Suppressor macrophage treated with lipopolysaccharide for 4 hours (primary cell): ENCODE measurements at places on chromosomes 16 and 17.

- DNase-seq = no peak
These were observed 54.2 kb downstream of the RTN4RL1 start for GRCh38 chr17:1970843-1971384.

DNA sequence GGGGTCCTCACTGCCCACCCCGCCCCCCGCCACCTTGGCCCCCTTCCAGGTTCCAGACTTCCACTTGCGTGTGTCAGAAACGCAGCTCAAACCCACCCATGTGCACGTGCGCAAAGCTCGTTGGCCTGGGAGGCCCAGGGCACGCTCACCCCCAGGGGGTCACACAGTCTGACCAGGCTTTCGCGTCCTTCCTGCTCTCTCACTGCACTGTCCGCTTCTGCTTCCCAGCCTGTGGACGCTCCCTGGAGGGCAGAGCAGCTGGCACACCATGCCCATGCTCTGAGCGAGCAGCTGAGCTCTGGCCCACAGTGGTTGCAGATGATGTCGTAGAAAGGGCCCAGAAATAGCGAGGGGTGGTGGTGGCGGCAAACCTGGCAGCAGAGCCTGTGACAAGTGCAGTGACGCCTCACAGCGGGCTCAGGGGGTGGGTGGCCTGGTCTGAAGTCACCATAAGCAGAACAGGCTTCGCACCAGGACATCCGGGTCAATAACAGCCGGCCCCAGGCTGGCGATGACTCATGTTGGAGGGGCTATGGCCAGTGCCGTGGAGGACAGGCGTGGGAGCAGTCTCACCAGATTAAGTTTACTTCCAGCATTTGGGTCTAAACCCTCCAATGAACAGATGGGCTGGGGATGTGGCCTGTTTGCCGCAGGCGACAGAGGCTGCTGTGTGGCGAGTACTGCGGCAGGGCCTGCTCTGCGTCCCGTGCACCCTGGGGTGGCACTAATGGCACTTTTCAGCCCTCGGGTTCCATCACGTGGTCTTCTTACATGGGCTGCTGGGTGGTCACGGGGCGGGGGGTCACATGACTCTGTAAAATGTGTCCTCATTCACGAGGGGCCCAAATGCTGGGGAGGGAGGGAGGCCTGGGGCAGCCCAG lies 49.0 kb downstream of the NT5M start:
- DNase-seq = no peak

DNA sequence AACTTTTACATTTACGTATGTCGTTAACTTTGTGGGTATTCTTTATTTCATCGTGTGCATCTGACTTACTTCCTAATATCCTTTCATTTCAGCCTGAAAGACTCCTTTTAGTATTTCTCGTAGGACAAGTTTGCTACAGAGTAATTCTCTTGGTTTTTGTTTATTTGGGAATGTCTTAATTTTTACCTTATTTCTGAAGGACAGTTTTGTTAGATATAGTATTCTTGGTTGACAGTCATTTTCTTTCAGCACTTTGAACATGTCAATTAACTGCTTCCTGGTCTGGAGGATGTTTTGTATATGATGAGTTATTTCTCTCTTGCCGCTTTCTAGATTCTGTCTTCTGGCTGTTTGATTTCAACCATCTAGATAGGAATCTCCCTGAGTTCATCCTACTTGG lies 109.2 kb upstream of the NACA2 start:
- no peak for DNase-seq

DNA sequence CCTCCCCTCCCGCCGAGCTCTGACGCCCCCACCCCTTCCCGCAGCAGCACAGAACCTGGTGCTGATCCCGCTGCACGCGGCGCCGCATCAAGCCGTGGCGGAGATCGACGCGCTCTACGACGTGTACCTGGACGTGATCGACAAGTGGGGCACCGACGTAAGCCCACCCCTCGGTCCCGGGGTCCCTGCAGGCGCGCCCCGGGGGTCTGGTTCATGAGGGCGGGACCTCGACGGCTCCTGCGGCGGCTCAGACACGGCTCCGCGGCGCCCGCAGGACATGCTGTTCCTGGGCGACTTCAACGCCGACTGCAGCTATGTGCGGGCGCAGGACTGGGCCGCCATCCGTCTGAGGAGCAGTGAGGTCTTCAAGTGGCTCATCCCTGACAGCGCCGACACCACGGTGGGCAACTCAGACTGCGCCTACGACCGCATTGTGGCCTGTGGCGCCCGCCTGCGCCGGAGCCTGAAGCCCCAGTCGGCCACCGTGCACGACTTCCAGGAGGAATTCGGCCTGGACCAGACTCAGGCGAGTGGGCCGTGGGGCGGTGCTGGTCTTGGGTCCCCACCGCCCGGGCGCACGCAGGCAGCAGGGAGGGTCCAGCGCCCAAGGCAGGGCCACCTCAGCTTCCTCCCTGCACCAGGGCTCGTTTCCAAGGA lies 1.4 kb downstream of the DNASE1L2 start:
- no peak for DNase-seq

DNA sequence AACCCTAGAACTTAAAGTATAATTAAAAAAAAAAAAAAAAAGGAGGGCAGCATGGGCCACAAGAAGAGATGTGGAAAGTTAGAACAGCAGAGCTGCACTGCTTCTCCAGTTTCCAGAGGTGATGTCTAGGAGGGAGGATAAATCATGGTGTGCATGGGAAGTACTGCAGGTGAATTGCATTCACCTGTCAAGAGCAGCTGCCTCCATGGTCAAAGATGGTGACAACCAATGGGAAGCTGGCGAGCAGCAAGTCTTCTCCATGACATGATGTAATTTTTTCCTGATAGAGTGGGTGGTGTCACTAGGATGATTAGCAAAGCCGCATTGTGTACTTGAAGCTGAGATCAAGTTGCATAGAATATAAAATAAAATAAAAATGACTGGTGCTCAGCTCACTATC lies 95.6 kb upstream of the HS3ST4 start:
- DNase-seq = no peak

- DNase-seq = no peak
These were observed 14.4 kb upstream of the METRNL start for GRCh38 chr17:83064732-83065659.

GRCh38 chr16:49282690-49283375 lies 1.2 kb upstream of the CBLN1 start:
- DNase-seq = no peak

DNA sequence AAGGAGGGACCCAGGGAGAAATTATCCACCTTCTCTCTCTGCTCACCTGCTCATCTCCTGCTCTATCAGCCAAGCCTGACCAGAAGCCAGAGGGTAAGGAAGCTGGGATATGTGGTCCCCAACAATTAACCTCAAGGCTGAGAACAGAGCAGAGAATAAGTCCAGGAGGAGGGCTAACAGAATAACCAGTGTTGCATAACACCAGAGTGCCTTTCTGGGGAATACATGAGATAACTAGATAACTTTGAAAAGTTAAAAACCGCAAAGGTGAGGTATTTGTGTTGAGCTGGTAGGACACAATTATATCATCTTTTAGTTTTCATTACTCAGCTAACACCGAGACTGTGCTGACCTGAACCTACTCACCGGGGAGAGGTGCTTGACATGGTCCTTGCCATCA lies 180.8 kb downstream of the SALL1 start:
- DNase-seq = no peak

DNA sequence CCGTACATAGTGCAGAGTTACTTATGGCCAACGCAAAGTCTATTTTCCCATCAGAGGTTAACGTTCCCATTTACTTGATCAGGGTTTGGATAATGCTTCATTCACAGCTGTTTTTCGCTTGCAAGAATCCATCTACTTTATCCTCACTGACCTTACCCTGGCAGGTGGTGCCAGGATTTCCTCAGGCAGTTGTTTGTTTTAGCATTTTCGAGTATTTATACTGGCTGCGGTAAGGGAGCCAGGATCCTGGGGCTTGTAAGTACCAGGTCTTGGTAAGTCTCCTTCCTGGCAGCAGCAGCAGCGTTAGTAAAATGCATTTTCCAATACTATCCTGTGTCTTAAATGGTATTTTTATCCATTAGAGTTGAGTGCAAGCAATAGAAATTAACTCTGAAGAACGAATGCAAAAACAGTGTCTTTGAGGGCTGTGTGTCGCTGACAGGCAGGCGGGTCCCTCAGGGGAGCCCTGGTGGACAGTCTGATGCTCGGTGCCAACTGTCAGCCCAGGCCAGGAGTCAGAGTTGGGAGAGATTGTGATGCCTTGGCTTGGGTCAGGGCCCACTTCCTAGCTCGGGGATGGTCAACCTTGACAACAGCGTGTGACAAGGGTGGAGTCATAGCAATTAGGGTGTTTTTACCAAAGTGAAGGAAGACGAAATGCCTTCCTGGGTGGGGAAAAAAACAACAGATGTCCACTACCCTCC lies 92.4 kb upstream of the HSBP1 start:
- no peak for DNase-seq

GRCh38 chr16:8889893-8890548 lies 7.9 kb downstream of the LITAFD start:
- no peak for DNase-seq

DNA sequence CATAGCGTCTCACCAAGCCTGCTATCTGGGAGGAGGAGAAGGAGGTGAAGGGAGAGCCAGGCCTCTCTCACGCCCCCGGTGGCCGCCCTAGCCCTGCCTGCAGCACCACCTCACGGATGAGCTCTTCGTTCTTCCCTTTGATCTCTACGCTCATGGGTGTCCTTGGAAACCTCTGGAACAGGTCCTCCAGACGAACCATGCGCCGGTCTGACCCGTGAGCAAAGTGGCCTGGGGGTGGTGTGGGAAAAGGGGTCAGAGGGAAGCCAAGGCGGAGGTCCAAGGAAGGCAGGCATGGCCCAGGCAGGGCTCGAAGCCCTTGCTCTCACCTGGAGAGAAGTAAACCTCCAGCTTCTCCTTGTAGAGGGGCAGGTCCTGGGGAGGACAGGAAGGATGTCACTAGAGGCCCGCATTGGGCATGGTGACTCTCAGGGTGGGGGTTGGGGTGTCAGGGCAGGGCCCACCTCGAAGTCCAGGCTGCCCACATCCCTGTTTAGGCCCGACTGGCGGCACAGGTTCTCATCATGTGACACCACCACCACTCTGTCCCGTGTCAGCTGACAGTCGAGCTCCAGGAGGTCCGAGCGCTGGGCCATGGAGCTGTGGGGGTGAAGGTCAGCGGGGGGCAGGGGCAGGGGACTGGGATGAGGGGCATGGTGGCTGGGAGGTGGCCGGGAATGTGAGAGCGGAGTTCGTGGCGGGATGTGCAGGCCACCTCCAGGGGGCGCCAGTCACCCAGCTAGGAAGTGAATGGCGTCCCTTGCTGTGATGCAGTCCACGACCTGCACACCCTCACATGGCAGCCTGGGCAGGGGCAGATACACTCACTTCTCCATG lies 923 bp downstream of the GDPD3 start:
- DNase-seq = peak; percentile 66

DNA sequence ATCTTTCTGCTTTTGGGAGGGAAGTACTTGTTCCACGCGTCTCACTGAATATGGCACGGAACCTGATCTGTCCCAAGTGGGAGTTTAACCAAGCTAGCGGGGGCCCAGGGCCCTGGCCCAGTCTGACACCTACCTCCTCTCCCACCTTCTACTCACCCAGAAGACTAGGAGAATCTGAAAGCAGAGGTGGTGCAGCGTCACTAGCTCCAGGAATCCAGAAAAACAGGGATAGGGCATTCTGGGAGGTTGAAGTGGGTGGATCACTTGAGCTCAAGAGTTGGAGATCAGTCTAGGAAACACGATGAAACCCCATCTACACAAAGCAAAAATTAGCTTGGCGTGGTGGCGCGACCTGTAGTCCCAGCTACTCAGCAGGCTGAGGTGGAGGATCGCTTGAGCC lies 163.5 kb upstream of the ZNF267 start:
- no peak for DNase-seq

DNA sequence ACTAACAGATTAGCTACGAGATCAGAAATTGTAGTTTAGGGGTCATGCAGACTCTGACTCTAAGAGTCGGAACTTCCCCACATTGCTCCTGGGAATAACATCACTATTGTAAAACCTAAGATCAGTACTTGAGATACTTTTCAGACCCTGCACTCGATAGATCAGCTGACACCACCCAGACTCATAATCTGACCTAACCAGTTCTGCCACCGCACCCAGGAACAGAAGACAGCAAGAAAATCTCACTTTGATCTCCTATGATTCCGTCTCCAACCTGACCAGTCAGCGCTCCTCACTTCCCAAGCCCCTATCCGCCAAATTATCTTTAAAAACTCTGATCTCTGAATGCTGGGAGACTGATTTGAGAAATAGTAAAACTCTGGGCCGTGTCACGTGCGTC lies 27.2 kb upstream of the ASGR2 start:
- DNase-seq = no peak
